SJSA1 (cell line): ENCODE measurements at places on chromosomes 1 and 21. TPM values are rescaled to one million over a fixed set of nuclear protein-coding genes. Genes with fewer than 3 reads are reported as not detected.

DNA sequence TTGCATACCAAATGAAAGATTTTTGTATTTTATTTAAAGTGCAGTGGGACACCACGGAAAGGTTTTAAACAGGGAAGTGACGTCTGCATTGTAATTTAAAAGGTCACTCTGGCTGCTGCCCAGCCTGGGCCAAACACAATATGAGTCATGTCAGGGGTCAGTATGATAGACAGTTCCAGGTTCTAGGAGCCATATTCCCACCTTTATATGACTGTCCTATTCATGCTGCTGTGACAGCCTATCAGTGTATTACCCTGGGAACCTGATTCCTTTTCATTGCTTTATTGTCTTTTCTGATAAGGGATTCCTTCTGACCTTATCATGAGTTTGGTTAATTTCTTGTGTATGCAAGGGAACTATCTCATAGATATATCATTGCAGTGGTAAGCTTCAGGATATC is 5.3 kb downstream of the VANGL1 start:
- DNase-seq: no peak

DNA sequence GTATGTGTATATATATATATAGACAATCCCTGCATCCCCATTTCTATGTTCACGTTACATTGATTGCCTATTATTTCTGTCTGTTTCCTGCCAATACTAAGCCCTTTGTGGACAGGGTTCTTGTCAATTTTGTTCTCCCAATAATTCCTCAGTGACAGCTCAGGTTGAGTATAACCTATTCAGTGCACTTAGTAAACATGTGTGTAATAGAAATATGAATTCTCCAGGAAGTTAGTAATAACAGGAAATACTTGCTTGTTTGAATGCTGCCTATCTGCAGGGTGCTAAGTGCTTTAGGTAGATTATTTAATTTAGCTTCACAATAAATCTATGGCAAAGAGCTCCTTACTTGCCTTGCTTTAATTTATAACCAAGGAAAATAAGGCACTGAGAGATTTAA is 52.8 kb upstream of the PTGFR start:
- DNase-seq: no peak

- peak; percentile 74 for DNase-seq
Observed at GRCh38 chr1:204151552-204152309, at the start of gene ETNK2. Gene ETNK2, minus strand, starts transcription at chr1:204152044. Its CDS starts 192 bp downstream, at chr1:204151852.

GRCh38 chr1:47660622-47661021 is 222.8 kb downstream of the FOXD2 start:
- peak; percentile 13 for DNase-seq

GRCh38 chr21:41397471-41397891 is 28.6 kb upstream of the MX1 start:
- DNase-seq: no peak

GRCh38 chr1:203609979-203610493 is 16.6 kb upstream of the ATP2B4 start:
- no peak for DNase-seq

The CNR2 gene
- 0.08 TPM in 1 of 2 replicates, not detected in the other for total RNA-seq

- DNase-seq: no peak
Observed at GRCh38 chr1:240344918-240345317, 253.2 kb downstream of the FMN2 start.

GRCh38 chr1:116382321-116382720 is 9.3 kb downstream of the ATP1A1 start:
- no peak for DNase-seq

DNA sequence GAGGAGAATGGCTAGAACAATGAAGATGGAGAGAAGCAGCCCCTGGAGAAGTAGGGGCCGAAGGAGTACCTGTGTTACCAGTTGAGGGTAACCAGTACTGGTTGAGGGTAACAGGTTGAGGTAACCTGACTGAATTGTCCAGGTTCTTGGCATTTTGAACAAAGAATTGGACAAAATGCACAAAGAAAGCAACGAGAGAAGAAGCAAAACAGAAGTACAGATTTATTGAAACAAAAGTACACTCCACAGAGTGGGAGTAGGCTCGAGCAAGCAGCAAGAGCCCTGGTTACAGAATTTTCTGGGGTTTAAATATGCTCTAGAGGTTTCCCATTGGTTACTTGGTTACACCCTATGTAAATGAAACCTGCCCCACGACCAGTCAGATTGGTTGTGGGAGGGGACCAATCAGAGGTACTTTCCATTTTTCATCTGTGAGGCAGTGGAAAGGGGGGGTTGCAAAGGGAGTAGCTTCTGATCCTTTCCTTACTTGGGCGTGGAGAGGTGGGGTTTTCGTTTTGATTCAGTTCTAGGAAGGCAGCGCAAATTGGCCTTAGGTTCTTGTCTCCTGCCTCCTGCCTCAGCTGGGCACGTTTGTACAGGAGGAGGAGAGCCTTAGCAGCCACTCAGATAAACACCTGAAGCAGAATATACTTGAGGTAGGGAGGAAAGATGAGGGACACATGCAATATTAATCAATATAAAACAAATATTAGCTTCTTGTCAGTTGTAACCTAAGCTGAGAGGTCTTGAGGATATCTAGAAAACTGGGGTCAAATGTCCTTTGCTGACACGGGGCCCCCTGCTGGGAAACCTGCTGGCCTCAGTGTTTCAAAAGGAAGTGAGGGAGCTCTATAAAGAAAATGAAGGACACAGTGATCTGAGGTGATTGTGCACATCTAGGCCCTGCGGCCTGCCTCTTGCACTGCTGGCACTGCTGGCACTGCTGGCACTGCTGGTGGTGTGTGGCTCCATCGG is 14.3 kb upstream of the LSM10 start:
- DNase-seq: no peak

The CACHD1 gene
- 0.34 TPM in 2 replicates for total RNA-seq

The MEX3A gene
- total RNA-seq: 0.13 and 1.1 TPM in 2 replicates

DNA sequence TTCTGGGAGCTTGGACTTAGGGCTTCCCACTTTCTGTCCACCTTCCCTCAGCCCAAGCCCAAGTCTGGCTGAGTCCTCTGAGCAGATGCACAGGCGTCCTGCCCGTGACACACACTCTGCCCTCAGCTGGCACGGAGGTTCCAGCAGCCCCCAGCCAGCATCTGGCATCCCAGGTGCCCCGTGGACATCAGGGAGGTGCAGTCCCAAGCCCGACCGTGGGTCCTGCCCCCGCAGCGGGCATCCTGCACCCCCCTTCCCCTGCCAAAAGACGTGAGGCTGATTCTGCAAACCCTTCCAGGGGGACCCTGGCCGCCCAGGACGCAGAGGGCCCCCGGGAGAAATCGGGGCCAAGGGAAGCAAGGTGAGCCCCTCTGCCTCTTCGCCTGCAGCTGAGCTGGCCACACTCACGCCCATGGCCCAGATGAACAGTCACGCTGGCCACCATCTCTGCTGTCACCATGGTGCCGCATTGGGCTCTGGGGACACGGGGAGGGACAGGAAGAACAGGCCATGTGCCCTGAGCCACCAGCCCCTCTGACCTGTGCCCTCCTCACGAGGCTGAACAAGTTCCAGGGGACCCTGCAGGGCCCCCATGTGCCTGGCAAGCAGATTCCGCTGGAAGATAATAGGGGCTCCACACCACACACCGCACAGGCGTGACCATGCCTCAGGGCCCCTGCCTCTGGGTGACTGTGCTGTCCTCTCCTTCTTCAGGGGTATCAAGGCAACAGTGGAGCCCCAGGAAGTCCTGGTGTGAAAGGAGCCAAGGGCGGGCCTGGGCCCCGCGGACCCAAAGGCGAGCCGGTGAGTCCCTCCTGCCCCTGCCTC is 20.6 kb downstream of the COL6A2 start:
- DNase-seq: peak; percentile 36

The ZBTB8A gene
- 7.3 and 8.6 TPM in 2 replicates for total RNA-seq
